ENCODE measurements at places on chromosomes 2 and 18.

DNA sequence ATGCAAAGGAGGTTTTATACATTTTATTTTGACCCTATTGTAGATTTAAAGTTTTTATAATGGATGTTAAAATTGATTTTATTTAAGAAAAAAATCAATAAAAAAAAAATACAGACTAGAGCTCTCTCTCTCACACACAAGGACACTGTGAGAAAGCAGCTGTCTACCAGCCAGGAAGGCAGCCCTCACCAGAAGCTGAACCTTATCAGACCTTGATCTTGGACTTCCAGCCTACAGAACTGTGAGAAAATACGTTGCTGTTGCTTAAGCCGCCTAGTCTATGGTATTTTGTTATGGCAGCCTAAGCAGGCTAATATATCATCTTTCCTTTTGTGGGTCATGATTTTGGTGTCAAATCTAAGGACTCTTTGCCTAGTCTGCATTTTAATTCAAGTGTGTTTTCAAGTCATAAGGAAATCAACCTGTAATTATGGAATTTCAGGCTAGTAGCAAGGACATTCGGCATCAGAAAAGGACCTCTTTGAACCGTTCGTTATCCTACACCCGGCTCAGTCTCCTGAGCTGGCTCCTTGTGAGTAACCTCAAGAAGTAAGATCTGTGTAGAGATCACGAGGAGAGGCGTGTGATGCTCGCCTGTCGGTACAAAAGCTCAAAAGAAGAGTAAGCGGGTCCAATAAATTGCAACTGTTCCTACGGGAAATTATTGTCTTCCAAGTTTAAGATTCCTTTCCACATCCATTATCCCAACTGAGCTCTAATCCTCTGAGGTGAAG is 98.2 kb downstream of the PDCL3 start:
- no peak for DNase-seq

- no peak for DNase-seq
Measured at GRCh38 chr2:94956797-94957391, 68.6 kb upstream of the MAL start.

DNA sequence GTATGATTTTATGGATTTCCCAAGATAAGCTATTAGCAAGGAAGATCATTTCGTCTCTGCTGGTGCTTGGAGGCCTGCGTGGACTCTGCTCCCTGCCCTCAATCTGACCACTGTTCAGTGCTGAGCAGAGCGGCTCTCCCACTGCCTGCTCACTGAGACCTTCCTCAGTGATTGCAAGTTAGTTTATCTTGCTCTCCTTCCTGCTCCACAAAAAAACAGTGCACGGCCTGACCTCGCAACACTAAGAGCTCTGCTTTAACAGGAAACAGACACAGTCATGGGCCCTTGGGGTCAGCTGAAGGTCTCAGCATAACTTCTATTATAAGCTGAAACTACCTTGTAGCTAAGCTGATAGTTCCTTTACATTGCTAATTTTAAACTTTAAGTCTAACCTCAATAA is 53.1 kb downstream of the PRELID3A start:
- no peak for DNase-seq

DNA sequence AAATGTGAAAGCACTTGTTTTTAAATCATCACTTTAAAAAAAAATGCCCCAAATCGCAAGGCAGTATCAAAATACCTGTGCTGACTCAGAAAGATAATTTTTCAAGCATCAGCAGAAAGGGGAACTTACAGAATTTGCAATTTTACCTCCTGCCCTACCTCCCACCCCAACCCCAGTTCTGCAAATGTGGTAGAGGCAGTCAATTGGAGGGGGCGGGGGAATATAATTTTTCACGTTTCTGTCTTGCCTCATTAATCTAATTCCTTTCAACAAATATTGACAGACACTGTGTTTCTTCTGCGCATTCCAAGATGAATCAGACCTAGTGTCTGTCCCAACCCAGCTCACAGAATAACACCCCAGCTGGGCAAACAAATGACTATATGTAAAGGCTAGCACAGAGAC is 76.8 kb downstream of the ALPK2 start:
- DNase-seq, result no peak

DNA sequence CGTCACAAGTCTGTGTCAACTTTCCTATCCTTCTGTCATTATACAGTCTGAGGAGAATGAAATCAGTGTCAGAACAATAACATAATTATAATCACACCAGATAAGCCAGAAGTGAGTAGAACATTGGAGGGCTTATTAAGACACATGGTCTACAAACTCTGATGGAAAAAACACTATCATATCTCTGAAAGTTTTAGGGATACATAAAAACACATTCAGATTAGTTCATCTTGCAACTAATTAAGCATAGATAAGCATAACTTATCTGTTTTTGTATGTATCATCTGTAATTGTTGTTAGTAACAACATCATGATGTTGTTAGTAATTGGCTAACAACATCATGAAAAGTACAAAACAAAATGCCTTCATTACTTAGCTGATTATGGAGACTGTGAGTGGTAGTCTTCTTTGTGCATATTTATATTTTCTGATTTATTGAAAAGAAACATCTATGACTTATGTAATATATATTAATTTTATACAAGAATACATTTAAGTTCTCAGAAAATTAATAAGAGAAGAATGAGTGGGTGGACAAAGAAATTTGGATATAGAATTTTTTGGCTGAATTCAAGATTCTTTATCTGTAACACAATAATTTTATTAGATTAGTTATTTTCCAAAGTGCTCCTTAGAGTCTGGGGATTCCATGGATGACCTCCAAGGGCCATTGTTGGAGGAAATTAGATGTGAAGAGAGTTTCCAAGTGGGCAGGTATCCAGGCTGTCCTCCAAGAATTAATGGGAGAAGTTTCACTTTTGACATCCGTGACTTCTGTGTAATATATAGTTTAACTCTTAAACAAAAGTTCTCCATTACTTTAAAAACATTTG is 16.9 kb upstream of the CCDC102B start:
- DNase-seq, result no peak

All from hippocampal formation (tissue), 2 donors.